HL-60 (cell line): ENCODE measurements at places on chromosomes 7 and 10.
A peak's percentile ranks its signal among the peaks of the same experiment; 100 is the strongest.

DNA sequence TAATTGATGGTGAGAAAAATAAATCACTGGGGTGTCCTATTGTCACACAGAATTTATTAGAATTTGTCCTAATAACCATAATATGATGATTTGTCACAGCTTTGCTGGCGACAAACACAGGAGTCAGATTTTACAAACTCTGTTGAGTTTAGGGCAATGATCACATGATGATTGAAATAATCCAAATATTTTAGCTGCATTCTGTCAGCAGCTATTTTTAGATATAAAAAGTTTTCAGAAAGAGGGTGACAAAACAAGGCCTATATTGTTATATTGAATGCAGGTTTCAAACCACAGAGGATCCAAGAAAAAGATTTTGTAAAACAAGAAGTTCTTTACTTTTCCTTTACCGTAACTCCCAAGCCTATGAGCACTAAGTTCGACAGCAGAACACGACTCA, 178.8 kb downstream of the ADAM12 start:
- no peak for DNase-seq

- DNase-seq: no peak
Measured at GRCh38 chr10:113644185-113645120, 19.4 kb downstream of the NRAP start.

GRCh38 chr10:27833792-27834191, 88.2 kb upstream of the MKX start:
- DNase-seq: no peak

GRCh38 chr10:70843333-70843732, 27.6 kb downstream of the SGPL1 start:
- no peak for DNase-seq

DNA sequence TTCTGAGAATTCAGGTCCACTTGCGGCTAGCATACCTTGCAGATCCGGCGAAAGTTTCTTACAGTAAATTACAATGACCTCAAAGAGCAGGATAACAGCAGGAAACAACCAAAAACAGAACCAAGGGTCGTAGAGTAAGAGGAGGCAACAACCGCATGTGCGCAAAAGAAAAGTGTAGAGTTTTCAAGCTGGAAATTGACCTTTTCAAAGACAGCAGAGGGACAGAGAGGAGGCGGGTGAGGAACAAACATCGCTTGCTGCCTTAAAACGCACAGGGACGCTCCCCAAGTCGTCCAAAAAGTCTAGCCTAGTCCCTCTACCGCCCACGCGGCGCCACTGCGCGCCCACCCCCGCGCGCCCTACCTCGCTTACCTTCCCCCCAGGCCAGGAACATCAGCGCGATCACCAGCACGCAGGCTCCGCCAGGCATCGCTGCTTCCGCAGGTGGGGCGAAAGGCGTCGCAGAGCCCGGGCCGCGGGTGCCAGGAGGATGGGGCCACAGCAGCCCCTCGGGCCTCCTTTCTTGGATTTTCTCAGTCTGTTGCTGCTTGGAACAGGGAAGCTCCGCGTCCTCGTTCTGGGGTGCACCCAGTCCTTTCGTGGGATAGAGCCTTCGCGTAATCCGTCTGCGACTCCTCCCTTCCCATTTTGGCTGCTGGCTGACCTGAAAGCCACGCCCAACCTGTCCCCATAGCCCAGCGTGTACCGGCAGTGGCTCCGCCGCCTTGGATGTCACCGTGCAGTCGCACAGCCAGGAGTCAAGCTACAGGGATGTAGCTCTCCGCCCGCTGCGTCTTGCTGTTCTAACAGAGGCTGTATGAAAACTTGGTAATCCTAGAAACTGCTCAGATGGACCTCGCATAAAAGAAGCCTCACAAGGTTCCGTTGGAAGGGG, at the start of gene VWDE:
Gene VWDE (minus strand): TSS at position 579 of the 895 bp plus-strand sequence. CDS start 149 bp downstream, at position 430.
- DNase-seq: no peak

DNA sequence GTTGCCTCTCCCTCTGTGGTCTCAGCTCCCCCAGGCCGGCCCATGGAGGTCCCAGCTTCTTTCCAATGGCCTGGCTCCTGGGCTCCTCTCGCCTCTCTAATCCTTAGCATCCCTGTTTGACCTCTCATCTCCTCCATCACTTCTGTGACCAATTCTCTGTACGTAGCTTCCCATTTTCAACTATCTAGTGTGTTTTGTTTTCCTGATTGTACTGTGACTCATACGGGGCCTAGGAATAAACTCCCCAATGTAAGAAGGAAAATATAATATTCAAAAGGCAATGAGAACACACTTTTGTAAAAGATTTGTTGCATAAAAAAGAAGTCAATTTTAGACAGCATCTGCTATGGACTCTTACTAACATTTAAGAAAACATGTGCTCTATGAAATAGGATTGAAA, 90.3 kb downstream of the MKX start:
- no peak for DNase-seq

DNA sequence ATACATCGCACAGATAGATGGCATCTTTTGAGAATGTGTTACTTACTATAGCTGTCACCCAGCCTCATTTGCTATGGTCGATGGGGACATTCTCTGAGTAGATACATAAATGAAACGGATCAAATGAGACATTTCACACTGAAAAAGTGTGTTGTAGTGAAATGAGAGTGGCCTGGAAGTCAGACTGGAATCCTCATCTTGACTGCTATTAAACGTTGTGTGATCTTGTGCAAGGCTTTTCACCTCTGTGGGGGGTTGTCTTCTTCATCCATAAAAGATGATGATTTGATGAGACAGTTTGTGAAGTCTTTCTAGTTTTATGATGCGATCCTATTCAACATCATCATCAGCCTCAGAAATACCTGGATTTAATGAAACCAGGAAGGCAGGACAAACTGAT, 155.4 kb upstream of the MYO3A start:
- no peak for DNase-seq

DNA sequence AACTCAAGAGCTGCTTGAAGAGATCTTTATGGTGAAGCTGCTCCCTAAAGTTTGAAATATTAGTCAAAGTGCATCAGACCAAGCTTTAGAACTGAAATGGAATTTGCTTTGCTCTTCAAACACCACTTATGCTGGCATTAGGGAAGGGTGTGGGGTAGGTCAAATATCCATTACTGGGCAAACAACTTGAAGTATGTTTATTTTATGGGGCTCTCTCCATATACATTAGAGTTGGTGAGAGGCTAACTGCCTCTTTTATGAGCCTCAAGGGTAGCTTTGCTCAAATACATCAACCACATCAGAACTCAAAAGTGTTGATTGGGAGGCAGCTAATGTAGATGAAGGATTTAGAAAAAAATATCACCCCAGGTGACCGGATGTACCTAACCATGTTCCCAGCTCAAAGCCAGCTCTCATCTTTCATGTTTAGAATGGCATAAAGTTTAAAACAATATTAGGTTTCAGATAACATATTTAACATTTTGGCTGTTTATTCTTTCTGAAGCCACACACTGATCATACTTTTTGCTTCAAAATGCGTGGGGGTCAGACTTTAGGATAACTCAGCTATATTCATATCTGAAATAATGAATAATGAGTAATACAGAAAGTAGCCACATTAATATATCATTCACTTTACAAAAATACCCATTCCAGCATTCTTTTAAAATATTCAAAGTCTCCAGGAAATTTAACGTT, 318.6 kb downstream of the PTEN start:
- DNase-seq: no peak

DNA sequence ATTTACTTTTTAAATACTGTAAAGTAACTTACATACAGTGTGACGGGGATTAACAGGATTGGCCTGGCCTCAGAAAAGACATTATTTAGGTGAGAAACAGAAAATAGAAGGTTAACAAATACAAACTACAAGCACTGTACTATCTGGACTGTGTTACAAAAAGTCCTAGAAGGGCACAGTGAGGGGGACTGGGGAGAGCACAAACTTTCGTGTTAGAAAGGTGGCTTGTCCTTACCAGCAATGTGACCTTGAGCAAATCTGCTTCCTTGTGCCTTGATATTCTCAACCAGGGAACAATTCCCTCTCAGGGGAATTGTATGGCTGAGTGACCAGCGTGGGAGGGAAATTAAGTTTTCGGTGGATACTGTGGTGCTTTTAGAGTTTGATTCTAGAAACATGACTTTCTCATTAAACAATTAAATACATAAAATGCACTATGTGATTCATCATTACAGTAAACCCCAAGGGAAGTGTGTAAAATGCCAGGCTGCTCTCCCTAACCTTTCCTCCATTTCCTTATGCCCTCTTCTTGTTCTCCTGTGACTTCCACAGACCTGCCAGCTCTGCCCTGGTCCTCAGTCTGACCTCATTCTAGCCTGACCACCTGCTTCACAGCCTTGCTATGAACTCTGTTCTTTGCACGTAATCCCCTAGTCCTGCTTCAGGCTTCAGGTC, 57.7 kb downstream of the OSBPL3 start:
- DNase-seq: no peak

DNA sequence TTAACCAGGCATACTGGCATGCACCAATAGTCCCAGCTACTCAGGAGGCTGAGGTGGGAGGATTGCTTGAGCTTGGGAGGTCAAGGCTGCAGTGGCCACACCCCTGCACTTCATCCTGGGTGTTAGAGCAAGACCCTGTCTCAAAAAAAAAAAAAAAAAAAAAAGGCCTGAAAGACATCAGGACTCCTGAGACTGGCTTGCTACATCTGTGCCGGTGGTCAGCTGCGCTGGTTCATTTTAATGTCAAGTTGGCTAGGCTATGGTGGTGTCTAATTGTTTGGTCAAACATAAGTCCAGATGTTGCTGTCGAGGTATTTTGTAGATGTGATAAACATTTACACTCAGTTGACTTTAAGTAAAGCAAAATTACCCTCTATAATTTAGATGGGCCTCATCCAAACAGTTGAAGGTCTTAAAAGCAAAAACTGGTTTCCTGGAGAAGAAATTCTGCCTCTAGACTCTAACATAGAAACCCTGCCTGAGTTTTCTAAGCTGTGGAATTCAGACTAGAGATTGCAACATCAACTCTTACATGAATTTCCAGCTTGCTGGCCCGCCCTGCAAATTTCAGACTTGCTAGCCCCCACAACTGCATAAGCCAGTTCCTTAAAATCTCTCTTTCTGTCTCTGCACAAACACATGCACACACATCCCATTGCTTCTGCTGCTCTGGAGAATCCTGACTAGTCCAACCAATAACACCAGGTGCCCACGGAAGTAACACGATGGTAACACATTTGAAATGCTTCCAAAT, 18.2 kb downstream of the MYOF start:
- peak; percentile 67 for DNase-seq

- no peak for DNase-seq
Measured at GRCh38 chr10:80582286-80582960, 44.7 kb downstream of the SH2D4B start.

GRCh38 chr10:127313996-127314700, 117.8 kb upstream of the INSYN2A start:
- no peak for DNase-seq

DNA sequence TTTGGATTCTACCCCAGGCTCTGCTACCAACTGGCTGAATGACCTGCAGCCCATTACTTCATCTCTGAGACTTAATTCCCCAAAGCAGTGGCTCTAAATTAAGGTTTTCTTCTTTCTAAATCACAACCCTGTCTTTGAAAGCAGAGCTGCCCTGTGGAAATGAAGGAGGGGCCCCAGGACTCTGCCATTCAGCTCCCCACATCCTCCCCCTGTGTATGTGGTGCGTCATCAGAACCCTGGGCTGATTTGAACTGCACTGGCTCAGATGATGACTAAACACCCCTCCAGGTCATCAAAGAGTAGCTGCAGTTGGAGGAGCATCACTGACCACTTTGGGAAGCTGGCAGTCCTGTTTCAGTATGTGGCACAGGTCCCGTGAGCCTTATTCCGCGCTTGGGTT, 46.6 kb downstream of the BPGM start:
- no peak for DNase-seq

- no peak for DNase-seq
Measured at GRCh38 chr7:157855452-157856213, 518.8 kb downstream of the DNAJB6 start.

DNA sequence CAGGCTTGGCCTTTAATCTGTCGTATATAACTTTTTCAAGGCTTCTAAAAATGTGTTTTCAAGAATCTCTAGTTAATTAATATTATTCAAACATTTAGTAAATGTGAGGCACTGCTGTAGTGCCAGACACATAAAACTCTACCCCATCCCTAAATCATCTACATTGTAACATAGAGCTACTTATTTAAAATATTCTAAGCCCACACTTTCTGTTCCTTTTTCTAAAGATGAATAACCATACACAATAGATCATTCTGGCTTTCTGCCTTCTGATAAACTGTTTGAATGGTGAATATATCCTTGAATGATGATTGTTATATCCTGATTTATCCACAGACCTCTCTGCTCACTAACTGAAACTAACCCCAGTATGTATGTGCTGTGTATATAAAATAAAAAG, 41.4 kb downstream of the BRAF start:
- no peak for DNase-seq

DNA sequence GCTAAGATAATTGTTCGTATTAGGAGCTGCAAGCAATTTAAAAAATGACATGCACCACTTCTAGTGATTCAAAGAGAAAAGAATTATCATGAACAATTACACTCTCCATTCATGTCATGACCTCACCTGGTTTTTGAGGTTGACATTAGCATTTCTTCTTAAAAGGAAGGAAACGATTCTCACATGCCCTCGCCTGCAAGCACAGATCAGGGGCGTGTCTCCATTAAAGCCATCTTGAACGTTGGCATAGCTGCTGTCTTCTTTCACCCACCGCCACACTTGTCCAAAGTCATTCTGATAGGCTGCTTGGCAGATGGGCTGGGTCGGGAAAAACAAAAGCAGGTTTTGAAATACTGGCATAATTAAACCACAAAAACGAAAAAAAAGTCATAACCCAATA, 19.9 kb downstream of the ANKRD22 start:
- DNase-seq: no peak

GRCh38 chr7:158716802-158717201, 12.2 kb upstream of the NCAPG2 start:
- DNase-seq: no peak

DNA sequence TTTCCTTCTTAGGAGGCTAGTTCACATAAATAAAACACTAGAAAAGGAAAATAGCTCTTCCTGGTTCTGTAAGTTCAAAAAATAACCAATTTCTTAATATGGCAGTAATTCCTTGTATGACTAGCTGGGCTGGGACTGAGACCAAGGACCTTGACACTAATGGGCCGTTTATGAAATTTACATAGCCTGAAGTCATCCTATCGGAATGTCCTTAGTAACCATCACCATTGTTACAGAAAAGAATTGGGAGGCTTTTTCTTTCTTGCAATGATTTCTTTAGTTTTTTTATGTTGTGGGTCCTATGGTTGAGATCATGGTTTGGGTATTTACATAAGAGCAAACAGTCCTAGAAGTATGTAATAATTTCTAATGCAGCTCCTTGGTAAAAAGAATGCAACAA, 87.1 kb upstream of the HDAC9 start:
- DNase-seq: no peak

DNA sequence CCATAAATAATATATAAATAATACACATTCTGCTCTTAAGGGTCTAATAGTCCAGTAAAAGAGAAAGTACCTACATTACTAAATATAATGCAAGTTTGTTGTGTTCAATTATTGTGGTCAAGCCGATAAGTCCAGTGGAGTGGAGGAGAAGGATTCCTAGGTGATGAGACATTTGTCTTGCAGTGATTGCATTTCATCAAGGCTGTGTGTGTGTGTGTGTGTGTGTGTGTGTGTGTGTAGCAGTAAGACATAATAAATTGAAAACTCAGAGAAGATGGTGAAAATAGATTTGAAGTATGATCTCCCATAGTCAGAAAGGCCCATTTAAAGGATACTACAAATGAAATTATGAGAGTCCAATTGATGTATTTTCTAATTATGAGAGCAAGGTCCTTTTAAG, 192.5 kb upstream of the SEMA3C start:
- no peak for DNase-seq

- no peak for DNase-seq
Measured at GRCh38 chr10:13087986-13088618, 11.9 kb upstream of the OPTN start.
